HCT116 (cell line): ENCODE measurements at places on chromosomes 1 and 21. TPM values are rescaled to one million over a fixed set of nuclear protein-coding genes. Genes with fewer than 3 reads are reported as not detected.

DNA sequence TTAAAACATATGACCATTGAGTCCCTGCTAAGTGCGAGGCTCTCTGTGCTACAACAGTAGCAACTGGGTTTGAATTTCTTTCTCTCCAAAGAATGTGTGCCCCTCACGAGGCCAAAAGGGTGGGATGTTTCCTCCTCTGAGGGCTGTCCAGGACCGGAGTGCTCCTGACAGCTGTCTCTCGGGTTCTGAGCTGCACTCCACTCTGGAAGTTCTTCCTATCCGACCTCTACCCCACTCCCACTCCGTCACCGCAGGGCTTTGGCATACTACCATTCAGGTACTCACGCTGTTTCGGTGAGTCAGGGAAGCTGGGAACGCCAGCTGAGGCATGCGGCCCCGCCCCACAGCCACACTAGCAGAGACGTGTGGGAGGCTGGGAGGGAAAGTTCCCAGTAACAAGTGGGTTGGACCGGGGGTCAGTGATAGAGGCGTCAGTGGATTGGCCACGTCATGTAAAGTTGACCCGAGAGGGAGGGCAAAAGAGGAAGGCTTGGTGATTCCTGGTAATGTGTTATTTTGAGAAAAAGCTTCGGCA lies 705 bp upstream of the SLC50A1 start:
- peak; percentile 92 for DNase-seq

DNA sequence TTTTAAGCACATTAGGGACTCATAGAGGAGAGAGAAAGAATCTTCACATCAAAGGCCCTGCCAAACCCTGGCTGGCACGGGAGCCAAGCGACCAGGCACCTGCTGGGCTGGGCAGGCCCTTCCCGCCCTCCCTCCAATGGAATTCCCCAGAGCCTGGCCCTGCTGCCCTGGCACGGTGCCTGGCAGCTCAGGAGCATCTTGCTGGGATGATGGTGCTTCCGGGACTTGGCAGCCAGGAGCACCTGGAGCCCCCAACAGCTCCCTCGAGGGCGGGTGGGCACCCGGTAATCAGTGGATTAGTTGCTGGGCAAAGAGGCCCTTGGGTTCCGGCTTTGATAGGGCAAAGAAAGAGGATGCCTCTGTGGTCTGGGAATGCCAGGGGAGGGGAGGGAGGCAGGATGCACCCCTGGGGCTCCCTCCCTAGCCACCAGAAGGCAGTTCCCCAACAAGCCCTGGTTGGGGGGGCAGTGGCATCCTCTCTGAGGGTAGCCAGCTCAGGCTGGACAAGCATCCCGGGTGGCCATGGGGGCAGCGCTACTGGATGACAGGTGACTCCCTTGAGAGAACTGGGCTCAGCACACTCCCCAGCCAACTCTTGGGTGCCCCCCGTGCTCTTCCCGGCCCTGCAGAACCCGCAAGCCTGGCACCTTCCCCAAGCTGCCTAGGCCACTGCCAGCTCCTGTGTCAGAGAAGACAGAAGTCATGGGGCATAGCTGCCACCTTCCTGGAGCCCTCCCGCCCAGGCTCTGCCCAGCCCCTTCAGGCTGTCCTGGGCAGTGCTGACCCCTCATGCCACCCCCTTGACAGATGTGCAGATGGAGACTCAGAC lies 26.4 kb downstream of the KRTAP10-1 start:
- no peak for DNase-seq

DNA sequence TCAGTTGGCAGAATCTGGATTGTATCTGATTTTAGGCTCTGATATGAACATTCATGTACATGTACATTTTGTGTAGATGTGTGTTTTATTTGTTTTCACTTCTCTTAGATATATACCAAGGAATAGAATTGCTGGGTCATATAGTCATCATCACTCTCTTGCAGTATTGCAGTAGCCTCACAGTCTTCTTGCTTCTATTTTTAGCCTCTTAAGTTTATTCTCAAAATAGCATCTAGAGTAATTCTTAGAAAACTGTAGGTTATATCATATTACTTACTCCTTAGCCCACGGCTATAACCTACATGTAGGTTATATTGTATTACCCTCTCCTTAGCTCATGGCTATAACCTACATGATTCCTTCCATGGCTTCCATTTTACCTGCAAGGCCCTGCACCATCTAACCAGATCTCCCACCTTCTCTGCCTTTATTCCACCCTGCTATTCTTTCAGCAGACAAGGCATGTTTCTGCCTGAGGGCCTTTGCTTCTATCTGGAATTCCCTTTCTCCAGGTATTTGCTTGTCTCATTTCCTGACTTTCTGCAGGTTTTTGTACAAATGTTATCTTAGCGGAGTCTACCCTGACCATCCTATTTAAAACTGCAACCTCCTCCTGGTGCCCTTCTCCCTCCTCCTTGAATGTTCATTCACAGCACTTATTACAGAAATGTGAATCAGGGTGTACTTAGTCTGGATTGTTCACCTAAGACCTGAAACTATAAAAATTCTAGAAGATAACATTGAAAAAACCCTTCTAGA lies 109.0 kb upstream of the ETV3 start:
- no peak for DNase-seq

DNA sequence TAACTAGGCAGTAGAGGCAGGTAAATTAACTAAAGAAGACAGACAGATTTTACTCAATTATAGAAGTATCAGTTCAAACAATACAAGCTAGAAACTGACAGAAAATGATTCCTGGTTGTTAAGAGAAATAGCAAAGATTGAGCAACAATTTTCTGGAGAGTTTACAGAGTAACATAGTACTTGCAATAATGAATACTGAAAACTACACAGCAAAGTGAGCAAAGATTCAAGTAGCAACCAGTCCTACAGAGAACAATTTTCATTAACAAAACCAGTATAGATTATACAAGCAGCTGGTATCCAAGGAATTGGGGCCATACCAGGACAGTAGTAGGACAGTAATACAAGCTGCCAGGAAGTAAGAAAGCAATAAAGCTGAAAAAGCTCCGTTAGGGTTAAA lies 37.6 kb downstream of the EYA3 start:
- no peak for DNase-seq

SH2D1B gene
- total RNA-seq = 0.12 TPM

EBNA1BP2 gene
- total RNA-seq = 109 TPM

DNA sequence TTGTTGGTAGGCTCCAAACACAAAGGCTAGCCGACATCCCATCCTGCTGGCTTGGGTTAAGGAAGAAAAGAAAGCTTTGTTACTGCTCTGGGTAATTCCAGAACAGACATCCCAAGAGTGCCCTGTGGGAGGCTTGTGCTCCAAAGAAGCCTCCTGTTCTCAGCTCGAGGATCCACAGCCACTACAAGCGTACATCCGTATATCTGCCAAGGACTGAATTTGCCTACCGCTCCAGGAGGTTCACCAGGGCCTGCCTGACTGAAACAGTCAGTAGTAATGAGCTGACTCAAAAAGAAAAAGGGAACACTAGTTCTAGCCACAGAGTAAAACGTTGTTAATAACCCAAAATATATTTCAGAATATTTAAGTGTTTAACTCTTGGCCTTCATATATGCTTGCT lies 24.8 kb upstream of the MUTYH start:
- no peak for DNase-seq

DNA sequence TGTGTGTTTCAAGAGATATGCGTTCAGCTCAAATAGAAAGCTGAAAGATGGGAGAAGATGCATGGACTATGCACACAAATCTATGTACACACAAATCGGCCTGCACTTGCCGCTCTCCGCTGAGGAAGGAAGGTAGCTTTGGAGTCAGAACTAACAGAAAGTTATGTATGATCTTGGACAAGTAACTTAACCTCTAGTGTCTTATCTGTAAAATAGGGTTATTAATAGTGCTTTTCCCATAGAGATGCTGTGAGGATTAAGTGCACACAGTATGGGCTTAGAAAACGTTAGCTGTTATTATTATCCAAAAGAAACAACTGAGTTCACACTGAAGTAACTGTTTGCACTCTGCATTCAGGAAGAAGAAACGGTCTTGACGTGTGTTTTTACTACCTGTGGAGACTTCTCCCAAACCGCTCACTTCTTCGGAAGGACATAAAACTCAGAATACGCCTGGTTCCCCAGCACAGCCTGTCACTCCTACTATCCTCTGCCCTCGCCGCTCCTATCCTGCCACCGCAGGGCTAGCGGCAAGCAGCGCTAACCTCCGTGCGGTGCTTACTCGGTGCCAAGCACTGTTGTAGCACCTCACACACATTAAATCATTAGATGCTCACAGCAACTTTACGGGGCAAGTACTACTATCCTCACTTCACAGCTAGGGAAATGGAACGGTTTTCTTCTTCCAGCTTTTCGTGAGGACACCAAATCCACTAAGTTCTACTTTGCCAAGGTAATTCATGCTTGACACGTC lies 1.3 kb downstream of the TGFBR3 start:
- DNase-seq = no peak

DNA sequence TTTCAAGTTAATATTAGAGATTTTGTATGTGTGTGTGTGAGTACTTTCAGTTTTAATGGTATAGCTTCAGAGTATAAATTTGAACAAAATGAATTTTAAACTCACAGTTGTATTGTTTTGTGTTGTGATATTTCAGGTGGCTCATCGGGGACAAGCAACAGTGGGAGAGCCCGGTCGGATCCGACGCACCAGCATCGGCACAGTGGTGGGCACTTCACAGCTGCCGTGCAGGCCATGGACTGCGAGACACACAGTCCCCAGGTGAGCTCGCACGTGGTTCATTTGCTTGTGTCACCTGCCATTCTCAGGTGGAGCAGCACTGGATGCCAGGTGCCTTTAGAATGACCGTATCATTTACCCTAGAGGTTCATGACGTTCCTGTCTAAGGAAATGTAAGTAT lies 139.4 kb downstream of the DYRK1A start:
- DNase-seq = no peak

MYBPHL gene
- total RNA-seq = 1.0 TPM

GRCh38 chr1:94602802-94603625 lies 61.5 kb upstream of the F3 start:
- DNase-seq = no peak

- DNase-seq = no peak
Measured at GRCh38 chr1:14768582-14769304, 170.3 kb downstream of the KAZN start.

DNA sequence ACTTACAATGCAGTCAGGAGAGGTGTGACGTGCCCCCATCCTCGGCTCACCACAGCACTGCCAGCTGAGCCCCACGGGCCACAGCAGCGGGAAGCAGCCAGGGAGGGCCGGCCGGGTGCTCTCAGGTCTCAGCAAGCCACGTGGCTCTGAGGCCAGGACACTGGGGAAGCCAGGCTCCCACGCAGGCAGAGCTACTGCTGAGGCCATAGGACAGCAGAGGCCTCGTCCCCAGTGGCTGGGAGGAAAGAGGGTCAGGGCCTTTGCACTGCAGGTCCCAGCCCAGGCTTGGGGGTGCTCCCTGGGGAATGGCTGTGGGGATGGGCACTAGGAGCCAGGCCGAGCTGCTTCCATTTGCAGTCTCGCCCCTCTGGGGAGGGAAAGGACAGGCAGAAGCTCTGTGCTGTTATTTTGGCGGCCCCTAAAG lies 5.8 kb downstream of the LRRC47 start:
- no peak for DNase-seq

GRCh38 chr1:50308878-50309277 lies 114.4 kb downstream of the DMRTA2 start:
- DNase-seq = no peak

DNA sequence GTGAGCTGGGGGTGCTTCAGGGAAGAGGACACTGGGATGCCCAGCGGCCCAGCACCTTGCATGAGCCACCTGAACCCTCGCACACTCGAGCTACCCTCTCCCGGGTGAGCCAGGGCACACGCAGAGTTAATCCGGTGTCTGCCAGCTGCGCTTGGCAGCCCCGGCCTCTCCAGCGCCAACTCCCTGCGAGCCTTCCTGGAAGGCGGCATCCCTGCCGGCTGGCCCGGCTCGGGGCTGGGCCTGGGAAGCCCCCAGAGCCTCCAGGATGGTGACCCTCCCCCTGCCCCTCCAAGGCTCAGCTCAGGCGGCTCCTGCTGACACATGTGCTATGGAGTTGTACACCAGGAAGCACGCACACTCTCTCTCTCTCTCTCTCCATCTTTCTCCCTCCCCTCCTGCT lies 48.7 kb downstream of the RAP1GAP start:
- no peak for DNase-seq

AGT gene
- 0.93 TPM for total RNA-seq

GRCh38 chr1:42756956-42757891 lies 9.6 kb downstream of the P3H1 start:
- DNase-seq = peak; percentile 55

GRCh38 chr1:209823143-209824041 lies 4.4 kb upstream of the UTP25 start:
- DNase-seq = peak; percentile 55

DNA sequence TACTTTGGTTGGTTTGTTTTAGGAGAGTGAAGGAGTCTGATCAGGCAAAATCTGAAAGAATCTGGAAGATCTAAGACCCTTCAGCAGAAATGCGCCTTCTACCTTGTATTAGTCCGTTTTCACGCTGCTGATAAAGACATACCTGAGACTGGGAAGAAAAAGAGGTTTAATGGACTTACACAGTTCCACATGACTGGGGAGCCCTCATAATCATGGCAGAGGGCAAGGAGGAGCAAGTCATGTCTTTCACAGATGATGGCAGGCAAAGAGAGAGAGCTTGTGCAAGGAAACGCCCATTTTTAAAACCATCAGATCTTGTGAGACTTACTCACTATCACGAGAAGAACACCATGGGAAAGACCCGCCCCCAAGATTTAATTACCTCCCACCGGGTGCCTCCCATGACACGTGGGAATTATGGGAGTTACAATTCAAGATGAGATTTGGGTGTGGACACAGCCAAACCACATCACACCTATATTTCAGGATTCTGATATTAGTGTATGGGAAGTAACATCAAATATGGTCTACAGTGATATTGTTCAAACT lies 99.3 kb downstream of the GLUL start:
- no peak for DNase-seq

- no peak for DNase-seq
Measured at GRCh38 chr1:19202396-19202795, 7.7 kb downstream of the UBR4 start.

DNA sequence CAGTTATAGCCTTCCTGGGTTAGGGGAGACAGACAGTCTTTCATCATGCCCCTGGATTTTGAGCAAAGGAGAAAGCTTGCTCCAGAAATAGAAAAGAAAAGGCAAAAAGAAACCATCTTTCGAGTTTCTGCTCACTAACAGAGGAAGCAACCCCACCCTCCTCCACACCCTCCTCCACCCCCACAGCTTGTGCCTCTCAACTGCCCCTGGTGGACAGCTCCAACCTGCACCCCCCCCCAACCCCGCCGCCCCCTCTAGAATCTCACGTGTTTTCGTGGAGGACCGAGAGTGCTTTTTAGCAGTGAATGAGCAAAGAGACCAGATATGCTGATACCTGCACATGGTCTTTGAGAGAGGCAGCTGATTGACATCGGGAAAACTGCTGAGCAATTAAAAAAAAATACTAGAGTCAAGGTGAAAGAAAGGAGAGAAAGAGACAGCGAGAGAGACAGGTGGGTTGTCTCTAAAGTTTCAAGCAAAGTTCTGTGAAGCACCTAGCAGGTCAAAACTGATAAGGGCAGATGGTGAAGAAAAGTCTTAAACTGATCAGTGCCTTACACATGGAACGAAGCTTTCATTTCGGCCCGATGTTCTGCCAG lies 358.3 kb downstream of the KIF26B start:
- no peak for DNase-seq

GRCh38 chr1:21935891-21936365 lies 1.2 kb downstream of the HSPG2 start:
- no peak for DNase-seq

IL12RB2 gene
- 0.22 TPM for total RNA-seq

GRCh38 chr1:167676205-167676915 lies 45.4 kb upstream of the MPZL1 start:
- no peak for DNase-seq
